Heart right ventricle (tissue), 16 donors: ENCODE measurements at places on chromosomes 2 and 18. TPM values are rescaled to one million over a fixed set of nuclear protein-coding genes. Genes with fewer than 3 reads are reported as not detected.
A peak's percentile ranks its signal among the peaks of the same experiment; 100 is the strongest.

GRCh38 chr2:221844212-221845020, 272.3 kb upstream of the EPHA4 start:
- DNase-seq: no peak

The EVX2 gene
- not detected for total RNA-seq

GRCh38 chr18:79400591-79401381, 5.1 kb downstream of the NFATC1 start:
- DNase-seq: no peak

- DNase-seq: no peak
Measured at GRCh38 chr2:111148225-111148873, 27.6 kb downstream of the BCL2L11 start.

The LRP1B gene
- 0.08 TPM for total RNA-seq

DNA sequence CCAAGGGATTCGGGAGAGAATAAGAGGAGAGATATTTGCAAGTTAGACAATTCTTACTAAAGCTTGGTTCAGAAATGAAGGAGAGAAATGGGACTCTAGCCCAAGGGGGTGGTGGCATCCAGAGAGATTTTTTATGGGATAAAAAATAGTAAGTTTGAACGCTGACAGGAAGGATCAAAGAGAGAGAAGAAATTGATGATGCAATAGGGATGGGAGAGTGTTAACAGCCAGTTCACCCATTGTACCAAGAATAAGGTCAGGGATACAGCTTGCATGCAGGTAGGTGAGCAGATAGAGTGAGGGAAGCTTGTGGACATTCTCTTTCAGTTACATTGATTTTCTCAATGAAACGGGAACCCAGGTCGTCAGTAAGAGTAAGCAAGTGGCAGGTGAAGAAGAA, 1.2 kb upstream of the ARHGAP25 start:
- no peak for DNase-seq

- no peak for DNase-seq
Measured at GRCh38 chr2:149872041-149872440, 284.5 kb upstream of the MMADHC start.

- DNase-seq: no peak
Measured at GRCh38 chr2:36338827-36339145, 16.8 kb upstream of the CRIM1 start.

The RAD51AP2 gene
- total RNA-seq: 0.20 TPM

- DNase-seq: no peak
Measured at GRCh38 chr2:47265751-47266231, 110.7 kb upstream of the STPG4 start.

The RGPD8 gene
- total RNA-seq: 7.5 TPM

The UNC80 gene
- total RNA-seq: 0.30 TPM

GRCh38 chr2:172556284-172557033, 569 bp downstream of the PDK1 start:
- DNase-seq: peak; percentile 62

- no peak for DNase-seq
Measured at GRCh38 chr2:67571785-67572718, 174.9 kb downstream of the ETAA1 start.

- DNase-seq: no peak
Measured at GRCh38 chr2:32210767-32211408, 45.2 kb downstream of the SLC30A6 start.

DNA sequence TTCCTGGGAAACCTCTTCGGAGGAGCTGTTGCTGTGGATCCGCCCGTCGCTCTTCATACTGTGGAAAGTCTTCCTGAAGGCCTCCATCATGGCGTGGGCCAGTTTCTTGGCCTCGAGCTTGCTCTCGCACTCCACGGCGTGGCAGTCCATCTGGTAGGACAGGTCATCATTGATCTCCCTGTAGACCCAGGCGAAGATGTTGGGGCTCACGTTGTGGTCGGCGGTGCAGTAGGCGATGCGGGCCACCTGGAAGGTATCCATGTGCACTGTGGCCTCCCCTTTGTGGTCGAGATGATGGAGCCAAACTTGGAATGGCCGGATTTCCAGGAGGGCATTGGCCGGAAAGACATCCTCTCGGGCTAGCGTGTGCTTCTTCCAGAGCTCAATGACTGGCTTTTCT, 245.4 kb downstream of the PID1 start:
- DNase-seq: no peak

GRCh38 chr2:219565130-219566080, 5.9 kb downstream of the OBSL1 start:
- no peak for DNase-seq

GRCh38 chr2:176130957-176131847, 1.7 kb downstream of the HOXD8 start:
- DNase-seq: no peak
